ENCODE measurements at places on chromosomes 11 and 22. TPM values are rescaled to one million over a fixed set of nuclear protein-coding genes. Genes with fewer than 3 reads are reported as not detected.
A peak's percentile ranks its signal among the peaks of the same experiment; 100 is the strongest.

- DNase-seq = no peak
- H3K27me3 ChIP-seq = no peaks in the 10 kb centered on the region
- no peaks in the 10 kb centered on the region for H3K4me1 ChIP-seq
Measured at GRCh38 chr11:94196363-94196762, 67.7 kb downstream of the PANX1 start.

DNA sequence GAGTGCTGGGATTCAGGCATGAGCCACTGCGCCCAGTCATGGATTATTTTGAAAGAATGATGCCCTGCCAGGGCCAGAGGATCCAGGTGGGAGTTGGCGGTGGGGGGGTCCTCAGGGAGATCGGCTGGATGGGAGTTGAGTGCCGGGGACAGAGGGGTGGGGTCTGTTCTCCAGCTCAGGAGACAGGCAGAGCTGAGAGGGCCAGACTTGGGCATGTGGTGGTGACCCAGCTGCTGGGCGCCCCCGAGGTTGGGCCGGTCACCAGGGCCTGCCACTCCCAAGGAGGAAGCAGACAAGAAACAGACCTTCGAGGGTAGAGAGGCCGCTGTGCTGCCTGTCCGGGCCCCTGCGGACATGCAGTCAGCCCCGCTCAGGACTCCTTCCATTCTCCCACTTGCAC is 11.8 kb upstream of the PRODH start:
- H3K27me3 ChIP-seq = no peaks in the 10 kb centered on the region
- H3K4me1 ChIP-seq = peaks cover 5% of the 10 kb centered on the region
- H3K27ac ChIP-seq = no peak overlapping the region
- no peak for DNase-seq

GRCh38 chr11:103325686-103326069 is 216.5 kb downstream of the DYNC2H1 start:
- peak; percentile 49 for DNase-seq
- H3K27ac ChIP-seq = no peak overlapping the region
- no peak overlapping the region for H3K4me3 ChIP-seq
- H3K36me3 ChIP-seq = no peaks in the 10 kb centered on the region

SOX10 gene
- 0.99 TPM for total RNA-seq

CCDC188 gene
- not detected for total RNA-seq

B4GALNT4 gene
- 16.4 TPM for total RNA-seq

ZC3H12C gene
- 31.8 TPM for total RNA-seq

CHRNA10 gene
- 0.21 TPM for total RNA-seq

- H3K36me3 ChIP-seq = no peaks in the 10 kb centered on the region
- DNase-seq = no peak
- peaks cover 6% of the 10 kb centered on the region for H3K4me1 ChIP-seq
- H3K27ac ChIP-seq = no peak overlapping the region
- no peaks in the 10 kb centered on the region for H3K27me3 ChIP-seq
- no peak overlapping the region for H3K4me3 ChIP-seq
Measured at GRCh38 chr22:36641902-36642640, 61.5 kb downstream of the CACNG2 start.

GRCh38 chr11:6318204-6318603 is 2.1 kb downstream of the CAVIN3 start:
- peaks cover 38% of the 10 kb centered on the region for H3K4me1 ChIP-seq
- no peak for DNase-seq
- no peaks in the 10 kb centered on the region for H3K36me3 ChIP-seq
- H3K4me3 ChIP-seq = no peak overlapping the region

OR9G4 gene
- not detected for total RNA-seq

DNA sequence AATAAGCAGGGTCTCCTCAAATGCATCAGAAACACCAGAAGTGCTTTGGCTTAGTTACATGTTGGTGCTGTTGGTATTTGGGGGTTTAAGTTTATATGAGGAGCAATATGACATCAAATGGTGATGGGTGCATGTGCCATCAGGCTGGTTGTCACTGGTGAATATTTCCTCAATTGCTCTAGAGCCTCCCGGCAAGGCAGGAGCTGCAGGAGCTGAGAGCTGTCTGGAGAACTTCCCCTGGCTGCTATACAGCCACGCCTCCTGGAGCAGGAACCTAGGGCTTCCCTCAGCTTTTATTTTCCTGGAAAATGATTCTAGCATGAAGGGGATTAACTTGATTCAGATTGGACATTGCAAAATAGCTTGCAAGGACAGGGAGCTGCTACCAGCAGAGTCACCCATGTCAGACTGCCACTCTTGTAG is 15.8 kb downstream of the IGLL5 start:
- H3K36me3 ChIP-seq = no peaks in the 10 kb centered on the region
- H3K4me1 ChIP-seq = no peaks in the 10 kb centered on the region
- H3K4me3 ChIP-seq = no peak overlapping the region
- H3K27ac ChIP-seq = no peak overlapping the region
- H3K27me3 ChIP-seq = peaks cover 76% of the 10 kb centered on the region
